ENCODE measurements at places on chromosomes 7 and 10.

DNA sequence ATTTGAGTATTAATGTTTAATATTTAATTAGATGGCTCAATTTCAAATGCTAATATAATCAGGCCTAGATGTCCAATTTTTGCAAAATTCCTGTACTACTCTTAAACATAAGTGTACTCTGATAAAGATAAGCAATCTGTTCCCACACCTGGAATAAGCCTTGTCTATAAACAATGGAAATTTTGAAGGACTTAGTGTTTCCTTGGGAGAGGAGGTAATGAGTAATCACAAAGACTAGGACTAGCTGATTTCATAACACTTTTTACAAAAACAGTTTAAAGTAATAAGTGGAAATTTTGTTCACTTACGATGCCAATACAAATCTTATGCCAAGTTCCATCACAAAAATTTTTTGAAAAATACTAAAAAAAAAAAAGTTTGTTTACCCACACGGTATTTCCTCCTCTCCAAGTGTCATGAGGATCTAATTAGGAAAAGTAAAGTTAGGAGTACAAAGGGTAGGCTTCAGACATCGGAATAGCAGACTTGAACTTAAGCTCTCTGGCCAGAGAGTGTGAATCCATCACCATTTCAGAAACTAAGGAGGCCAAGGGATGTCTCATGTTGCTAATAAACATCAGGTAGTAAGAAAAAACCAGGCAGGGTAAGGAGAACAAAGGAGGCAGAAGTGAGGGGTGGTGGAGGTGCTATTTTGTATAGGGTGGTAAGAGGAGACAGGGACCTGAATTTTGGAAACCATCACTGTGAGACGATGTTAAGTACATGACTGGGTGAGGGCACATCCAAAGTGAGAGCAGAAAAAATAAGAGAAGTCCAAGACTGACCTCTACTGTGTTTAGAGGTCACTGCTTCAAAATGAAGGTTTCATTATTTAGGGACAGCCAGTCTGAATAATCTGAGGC lies 61.3 kb downstream of the RAPGEF5 start:
- no peak for DNase-seq

DNA sequence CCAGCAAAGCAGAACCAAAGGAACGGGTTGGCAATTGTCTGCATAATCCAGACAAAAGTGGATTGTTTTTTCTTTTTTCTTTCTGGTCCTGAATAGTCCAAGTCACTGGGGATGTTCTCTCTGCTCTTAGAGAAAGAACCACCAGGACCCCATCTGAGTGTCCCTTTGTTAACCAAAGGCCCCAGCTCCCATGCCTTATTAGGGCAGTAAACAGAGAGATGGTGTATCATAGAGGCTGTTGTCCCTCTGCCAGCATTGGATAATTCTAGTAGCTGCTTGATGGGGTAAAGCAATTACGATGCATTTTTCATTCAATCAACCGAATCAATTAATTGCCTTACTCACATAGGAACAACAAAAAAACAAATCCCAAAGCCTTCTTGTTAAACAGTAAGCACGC lies 213.0 kb downstream of the BUB3 start:
- no peak for DNase-seq

DNA sequence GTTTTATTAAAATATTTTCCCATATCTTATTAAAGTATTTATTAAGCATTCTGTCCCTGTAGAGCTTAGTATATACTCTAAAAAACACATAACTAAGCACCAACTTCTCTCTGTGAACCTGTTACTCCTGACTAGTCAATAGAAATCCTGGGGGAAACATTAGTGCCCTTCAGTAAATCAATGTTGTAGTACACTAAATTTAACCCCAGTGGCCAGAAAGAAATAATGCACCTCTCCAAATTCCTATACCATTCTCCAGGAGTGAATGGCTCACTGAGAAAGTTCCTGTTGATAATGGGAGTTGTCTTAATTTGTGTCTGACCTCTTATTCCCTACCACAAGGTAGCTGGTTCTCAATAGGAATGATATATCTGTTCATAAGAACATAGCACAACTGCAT lies 188.2 kb downstream of the SEMA3D start:
- DNase-seq: no peak

- DNase-seq: no peak
Measured at GRCh38 chr7:99098824-99099498, 44.9 kb downstream of the SMURF1 start.

GRCh38 chr7:90626013-90626412 lies 29.9 kb downstream of the CDK14 start:
- no peak for DNase-seq

DNA sequence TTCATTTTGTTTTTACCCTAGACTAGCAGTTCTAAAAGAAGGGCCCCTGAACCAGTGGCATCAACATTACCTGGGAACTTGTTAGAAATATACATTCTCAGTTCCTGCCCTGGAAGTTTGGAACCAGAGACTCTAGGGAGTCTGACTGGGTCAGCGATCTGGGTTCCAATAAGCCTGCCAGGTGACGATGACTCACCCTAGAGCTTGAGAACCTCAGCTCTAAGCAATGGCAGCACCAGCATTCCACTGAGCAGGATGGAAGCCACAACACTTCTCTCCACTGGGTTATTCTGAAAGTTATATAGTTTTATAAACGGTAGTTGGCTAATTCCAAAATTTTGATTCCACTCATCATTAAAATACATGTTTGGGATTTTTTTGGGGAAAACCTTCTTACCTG lies 97.0 kb upstream of the AMPH start:
- DNase-seq: no peak

GRCh38 chr7:128458956-128459355 lies 3.3 kb downstream of the HILPDA start:
- no peak for DNase-seq

DNA sequence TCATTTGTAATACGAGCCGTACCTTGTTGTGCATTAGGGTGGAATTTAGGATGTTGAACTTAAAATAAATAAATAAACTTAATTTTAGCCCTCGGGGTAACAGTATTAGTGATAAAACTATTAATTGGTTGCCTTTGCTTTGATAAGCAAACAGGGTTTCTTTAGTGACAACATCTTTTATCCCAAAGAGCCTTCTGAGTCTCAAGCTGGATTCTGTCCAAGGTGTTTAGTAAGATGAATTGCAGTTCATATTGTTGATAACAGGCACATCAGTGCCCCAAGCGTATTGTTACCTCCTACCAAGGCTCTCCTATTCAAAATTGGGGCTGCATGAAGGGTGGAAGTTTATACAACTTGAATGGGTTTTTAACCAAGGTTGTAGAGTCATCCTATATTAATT lies 144.4 kb upstream of the CELF2 start:
- DNase-seq: no peak

DNA sequence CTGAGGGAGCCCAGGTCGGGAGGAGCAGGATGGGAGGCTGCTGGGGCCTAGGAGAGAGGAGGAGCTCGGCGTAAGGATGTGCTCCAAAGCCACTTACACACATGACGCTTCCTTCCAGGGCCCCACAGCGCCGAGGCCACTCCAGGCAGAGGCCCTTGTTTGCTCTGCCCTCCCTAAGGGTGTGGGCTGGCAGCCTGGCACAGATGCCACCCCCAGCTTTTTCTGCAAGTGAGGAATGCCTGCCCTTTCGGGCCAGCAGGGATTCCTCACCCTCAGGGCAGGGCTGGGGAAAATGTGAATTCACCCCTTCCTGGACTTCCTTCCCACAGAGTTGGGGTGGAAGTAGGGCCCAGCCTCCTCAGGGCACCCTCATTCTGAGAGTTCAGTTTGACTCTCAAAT lies 5.6 kb upstream of the AQP1 start:
- DNase-seq: no peak

DNA sequence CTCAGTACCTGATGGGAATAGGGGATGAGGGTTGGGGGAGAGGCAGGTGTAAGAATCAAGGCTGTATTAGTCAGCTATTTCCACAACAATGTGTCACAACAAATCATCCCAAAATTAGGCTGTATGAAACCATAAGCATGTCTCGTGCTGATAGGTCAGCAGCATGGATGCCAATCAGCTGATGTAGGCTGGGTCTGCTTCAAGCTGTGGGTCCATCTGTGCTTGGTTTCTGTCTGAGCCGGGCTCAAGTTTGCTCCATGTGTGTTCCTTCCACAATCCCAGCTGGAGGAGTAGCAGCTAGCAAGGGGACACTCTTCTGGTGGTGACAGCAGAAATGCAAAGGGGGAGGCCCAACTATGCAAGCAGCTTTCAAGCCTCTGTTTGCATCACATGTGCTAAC lies 97.9 kb upstream of the ZNF746 start:
- no peak for DNase-seq

- no peak for DNase-seq
Measured at GRCh38 chr7:114295522-114295921, 119.1 kb upstream of the FOXP2 start.

- DNase-seq: no peak
Measured at GRCh38 chr7:39272111-39272510, 294.1 kb upstream of the YAE1 start.

GRCh38 chr7:115096262-115096661 lies 174.4 kb downstream of the MDFIC start:
- DNase-seq: no peak

GRCh38 chr7:69608049-69608448 lies 9.8 kb downstream of the AUTS2 start:
- DNase-seq: no peak

DNA sequence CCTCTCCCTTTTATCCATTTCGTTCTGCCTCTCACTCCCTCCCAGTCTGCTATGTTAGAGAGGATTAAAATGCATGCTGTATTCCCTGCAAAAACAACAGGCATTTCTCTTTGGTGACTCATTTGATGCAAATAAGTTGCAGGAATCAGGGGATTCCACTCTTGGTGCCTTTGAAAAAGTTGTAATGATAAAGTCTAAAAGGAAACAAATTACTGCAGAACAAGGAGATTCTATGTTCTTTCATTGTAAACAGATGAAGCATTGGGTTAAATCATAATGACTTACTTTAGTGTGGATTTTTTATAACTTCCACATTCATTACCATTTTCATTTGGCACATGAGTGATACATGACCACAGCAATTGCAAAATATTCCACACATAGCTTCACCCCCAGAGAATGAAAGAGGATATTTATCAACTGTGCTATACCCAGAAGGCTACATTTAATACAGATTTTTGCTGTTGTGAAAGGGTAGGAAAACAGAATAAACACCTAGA lies 33.4 kb upstream of the ABLIM1 start:
- DNase-seq: no peak

DNA sequence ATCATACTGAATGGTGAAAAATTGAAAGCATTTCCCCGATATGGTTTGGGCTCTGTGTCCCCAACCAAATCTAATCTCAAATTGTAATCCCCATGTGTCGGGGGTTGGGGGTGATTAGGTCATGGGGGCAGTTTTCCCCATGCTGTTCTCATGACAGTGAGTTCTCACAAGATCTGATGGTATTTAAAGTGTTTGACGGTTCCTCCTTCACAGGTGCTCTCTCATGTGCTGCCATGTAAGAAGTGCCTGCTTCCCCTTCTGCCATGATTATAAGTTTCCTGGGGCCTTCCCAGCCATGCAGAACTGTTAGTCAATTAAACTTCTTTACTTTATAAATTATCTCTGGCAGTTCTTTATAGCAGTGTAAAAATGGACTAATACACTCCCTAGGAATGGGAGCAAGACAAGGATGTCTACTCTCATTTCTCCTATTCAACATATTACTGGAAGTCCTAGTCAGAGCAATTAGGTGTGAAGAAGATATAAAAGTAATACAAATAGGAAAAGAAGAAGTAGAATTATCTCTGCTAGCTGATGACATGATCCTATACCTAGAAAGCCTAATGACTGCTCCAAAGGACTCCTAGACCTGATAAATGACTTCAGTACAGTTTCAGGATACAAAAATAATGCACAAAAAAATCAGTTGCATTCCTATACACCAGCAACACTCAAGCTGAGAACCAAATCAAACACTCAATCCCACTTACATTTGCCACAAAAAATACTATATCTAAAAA lies 260.6 kb downstream of the RNLS start:
- DNase-seq: no peak

- DNase-seq: no peak
Measured at GRCh38 chr10:27391916-27392315, 112.2 kb upstream of the RAB18 start.

GRCh38 chr7:6175645-6176044 lies 96.8 kb downstream of the CYTH3 start:
- no peak for DNase-seq

DNA sequence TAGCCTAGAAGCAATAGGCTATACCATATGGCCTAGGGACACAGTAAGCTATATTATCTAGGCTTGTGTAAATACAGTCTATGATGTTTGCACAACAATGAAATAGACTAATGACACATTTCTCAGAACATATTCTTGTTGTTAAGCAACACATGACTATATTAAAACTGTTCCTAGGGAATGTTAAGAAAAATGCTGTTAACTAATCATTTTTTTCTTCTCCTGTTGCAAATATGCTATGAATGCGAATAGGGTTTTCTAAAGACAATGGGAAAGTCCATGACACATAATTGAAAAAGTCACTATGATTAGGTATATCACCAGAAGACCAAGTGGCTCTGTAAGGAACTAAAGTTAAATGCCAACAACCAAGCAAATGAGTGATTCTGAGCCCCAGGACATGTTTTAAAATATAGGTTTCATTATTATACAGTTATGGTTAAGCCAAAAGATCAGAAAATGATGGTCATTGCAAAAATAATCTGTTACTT lies 454.0 kb upstream of the SORCS1 start:
- DNase-seq: no peak

DNA sequence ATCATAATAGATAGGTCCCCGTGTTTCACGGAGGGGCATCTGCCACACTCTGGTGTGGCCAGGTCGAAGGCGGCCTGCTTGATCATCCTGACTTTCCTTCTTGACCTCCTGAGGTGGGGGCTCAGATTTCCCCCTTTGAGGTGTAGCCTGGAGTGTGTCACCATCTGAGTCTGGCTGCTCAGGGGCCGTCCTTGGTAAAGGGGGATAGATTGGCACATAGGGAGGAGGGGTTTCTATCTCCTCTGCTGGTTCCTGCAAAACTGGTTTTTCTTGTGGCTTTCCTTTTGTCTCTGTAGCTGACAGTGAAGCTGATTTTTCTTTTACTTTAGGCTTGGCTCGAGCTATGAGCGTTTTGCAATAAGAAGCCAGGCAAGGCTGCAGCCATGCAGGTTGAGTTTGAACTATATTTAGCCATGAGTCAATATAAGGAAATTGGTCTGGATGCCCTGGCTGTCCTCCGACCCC lies 7.1 kb upstream of the ZNF117 start:
- no peak for DNase-seq

- peak; percentile 74 for DNase-seq
Measured at GRCh38 chr10:94279835-94280709, 82.7 kb downstream of the NOC3L start.

DNA sequence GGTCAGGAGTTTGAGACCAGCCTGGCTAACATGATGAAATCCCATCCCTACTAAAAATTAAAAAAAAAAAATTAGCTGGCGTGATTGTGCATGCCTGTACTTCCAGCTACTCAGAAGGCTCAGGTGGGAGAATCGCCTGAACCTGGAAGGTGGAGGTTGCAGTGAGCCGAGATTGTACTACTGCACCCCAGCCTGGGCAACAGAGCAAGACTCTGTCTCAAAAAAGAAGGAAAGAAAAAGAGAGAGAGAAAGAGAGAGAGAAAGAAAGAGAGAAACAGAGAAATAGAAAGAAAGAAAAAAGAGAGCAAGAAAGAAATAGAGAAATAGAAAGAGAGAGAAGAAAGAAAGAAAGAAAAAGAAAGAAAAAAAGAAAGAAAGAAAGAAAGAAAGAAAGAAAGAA lies 292.8 kb upstream of the KLF6 start:
- no peak for DNase-seq

All from endothelial cell (in vitro differentiated cells).